ENCODE measurements at places on chromosomes 1 and 21.
A peak's percentile ranks its signal among the peaks of the same experiment; 100 is the strongest.

DNA sequence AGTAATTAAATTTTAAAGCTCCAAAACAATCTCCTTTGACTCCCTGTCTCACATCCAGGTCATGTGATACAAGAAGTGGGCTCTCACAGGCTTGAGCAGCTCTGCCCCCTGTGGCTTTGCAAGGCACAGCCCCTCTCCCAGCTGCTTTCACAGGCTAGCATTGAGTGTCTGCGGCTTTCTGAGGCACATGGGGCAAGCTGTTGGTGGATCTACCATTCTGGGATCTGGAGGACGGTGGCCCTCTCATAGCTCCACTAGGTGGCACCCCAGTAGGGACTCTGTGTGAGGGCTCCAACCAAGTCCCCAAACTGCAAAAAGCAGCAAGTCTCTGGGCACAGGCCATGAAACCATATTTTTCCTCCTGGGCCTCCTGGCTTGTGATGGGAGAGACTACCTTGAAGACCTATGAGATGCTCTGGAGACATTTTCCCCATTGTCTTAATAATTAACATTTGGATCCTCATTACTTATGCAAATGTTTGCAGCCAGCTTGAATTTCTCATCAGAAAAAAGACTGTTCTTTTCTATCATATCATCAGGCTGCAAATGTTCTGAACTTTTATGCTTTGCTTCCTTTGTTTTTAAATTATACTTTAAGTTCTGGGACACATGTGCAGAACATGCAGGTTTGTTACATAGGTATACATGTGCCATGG, 554.1 kb upstream of the OLFM3 start:
- no peak for DNase-seq

GRCh38 chr1:8661185-8662110, 156.0 kb downstream of the RERE start:
- DNase-seq, result no peak

- DNase-seq, result no peak
Measured at GRCh38 chr1:2431518-2431917, 19.2 kb upstream of the PEX10 start.

DNA sequence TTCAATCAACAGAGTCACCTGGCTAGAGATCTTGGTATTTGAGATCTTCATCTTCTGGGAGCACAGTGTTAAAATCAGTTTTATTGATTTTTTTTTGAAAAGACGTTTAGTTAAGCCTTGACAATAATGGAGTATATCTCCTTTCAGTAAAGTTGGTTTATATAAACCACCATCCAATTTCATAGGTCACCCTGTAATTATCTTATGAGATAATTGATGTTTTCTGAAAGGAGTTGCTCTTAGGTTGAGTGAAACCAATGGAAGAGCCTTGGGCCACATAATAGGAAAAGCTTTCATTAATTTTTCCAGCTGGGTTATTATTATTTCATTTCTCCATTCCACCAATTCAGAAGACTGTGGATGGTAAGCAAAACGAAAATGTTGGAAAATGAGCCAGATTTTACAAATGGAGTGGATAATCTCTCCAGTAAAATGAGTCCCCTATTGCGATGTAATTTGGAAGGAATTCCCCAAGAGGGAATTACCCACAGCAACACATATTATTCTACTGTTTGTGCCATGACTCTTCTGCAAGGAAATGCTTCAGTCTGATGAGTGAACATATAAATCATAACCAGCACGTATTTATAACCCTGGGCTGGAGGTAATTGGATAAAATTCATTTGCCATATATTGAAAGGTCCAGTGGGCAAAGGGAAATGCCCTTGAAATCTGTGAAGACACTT, 46.2 kb upstream of the TINAGL1 start:
- no peak for DNase-seq

DNA sequence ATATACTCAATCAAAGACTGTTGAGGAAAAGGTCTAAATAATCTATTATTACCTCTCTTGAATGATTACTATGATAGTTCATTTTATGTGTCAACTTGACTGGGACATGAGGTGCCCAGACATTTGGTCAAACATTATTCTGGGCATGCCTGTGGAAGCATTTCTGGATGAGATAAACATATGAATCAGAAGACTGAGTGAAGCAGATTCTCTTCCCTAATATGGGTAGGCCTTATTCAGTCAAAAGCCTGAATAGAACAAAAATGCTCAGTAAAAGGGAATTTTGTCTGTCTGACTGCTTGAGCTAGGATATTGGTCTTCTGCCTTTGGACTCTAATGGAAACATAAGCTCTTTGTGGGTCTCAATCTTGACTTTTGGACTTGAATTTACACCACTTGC, 73.3 kb upstream of the SOX13 start:
- DNase-seq, result no peak

DNA sequence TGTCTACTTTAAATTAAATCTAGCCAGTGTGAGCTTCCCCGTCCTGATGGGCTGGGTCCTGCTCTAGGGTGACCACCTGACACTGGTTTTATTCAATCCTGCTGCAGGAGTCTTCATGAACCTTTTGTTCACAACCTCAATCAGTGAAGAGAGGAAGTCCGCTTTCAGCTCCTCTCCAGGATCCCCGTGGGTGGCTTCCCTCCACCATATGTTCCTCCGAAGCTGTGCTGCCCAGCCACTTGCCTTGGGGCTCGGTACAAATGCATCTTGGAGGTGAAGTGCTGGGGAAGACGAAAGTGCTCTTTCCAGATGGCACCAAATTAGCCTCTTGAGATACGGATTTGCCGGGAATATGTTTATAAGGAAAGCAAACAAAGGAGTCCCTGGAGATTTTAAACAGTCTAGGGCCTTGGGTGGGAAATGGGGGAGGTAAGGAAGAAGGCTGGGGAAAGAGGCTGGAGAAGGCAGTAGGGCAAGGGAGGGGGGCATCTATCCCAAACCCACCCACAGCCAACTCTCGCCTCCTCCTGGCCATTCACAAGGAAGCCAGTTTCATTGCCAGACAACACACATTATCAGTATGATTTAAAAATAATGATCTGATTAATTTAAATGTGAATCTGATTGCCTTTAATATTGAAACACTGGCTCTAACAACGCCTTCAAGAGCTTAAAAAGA, 430.8 kb downstream of the DISC1 start:
- no peak for DNase-seq

DNA sequence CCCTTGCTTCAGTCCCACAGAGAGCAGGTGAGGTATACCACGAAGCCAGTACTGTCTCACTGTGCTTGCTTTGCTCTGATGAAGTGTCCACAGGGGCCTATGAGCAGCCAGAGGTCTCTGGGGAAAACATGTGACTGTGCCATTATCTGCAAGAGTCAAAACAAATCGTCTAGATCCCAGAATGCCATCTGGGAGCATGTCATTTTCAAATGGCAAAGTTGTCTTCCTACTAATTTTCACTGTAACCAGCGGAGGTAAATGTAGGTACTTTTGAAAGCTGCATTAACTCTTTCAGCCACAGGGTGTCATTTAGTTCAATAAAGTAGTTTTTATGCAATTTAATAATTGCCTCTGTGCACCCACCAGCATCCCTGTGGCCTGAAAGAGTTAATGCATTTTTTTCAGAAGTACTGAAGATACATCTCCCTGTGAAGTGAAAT, 173.6 kb upstream of the SGIP1 start:
- DNase-seq, result no peak

- no peak for DNase-seq
Measured at GRCh38 chr1:27928216-27928954, 6.4 kb upstream of the SMPDL3B start.

GRCh38 chr1:206050655-206051235, 2.2 kb upstream of the RHEX start:
- peak; percentile 46 for DNase-seq

DNA sequence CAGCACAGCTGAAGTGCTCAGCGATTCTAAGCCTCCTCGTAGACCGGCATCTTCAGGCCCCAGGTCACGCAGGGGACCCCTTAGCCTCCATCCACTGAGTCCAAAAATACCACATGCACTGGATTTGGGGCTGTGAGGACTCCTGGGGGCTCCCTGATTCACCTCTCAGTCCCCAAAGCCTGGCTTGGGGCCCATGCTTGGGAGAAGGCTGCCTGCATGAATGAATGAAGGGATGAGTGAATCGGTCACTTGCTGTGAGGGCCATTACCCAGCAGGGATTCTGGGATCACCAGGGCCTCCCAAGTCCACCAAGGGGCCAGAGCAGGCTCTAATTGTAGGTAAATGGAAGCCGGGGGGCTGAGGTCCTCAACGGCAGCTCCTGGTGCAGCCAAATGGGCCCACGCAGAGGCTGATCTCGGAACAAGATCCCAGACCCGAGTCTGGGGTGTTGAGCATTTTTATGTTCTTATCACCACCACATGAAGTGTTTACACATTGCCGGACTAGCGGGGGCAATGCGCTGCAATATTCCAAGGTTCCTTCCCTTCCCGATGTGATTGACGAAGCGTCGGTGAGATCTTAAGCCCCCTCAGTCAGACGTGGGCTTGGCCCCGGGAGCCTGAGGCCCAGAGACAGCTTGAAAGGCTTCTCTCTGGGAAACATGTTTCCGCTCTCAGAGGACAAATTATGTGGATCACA, 13.6 kb upstream of the ARHGEF16 start:
- DNase-seq, result no peak

GRCh38 chr1:12756768-12757413, 10.9 kb downstream of the CFAP107 start:
- DNase-seq, result no peak

DNA sequence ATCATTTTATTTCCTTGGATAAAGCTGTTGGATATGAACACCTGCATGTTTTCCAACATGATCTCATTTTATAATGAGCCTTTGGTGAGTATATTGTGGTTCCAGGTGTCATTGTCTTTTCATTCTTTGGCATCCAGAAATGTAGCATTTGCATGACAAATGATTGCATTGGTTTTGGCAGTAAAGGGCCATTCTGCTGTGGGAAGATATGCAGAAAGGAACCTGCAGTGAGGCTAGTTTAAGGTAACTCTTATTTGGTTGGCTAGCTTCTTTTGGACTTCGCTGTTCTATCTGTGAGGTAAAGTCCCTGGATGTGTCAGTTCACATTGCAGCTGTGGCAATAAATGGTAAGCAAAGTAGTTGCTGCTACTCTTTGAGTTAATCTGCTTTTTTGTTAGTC, 343.0 kb downstream of the AMY1C start:
- DNase-seq, result no peak

DNA sequence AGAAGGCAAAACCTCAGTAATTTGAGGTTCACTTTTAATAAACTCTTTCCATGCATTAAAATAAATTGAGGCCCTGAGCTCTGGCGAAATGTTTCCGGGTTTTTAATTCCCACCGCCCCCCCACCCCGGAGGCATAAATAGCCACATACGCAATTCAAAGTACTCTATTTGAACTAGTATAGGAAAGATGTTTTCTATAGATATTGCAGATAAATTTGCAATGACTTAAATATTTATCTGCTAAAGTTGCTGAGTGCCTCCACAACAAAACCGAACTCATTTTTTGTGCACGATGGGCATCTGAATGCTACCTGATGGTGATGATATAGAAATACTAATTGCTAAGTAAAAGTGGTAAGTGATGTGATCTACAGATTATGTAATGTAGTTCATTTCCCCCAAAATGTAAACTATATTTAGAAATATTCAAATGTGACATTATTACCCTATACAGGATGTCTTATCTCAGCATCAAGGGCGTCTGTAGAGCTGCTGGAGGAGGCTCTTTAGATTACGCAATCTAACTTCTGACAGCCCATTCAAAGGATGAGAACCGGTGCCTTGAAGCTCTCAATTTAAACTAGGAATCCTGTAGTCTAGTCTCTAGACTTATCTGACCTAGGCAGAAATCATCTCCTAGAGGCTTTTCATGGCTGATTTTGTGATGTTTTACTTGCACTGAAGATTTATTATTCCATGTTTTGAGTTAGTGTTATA, 8.5 kb downstream of the IRF2BP2 start:
- peak; percentile 77 for DNase-seq

DNA sequence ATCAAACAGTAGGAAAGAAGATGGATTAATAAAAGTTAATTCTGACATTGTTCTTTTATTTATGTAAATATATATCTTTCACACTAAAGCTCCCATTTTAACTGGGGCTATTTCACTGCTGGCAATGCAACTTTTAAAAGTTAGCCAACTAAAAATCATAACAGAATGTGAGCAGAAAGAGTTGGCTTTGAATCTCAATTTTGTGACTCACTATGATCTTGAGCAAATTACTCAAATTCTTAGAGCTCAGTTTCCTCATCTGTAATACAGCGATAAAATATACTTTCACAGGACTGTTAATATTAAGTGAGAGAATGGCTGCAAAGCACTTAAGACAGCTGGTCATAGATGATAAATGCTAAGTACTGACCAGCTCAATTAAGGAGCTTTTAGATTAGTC, 10.8 kb downstream of the EFCAB14 start:
- no peak for DNase-seq

- DNase-seq, result no peak
Measured at GRCh38 chr1:245946905-245947304, 560.2 kb downstream of the SMYD3 start.

GRCh38 chr1:221148660-221149059, 269.4 kb downstream of the HLX start:
- no peak for DNase-seq

DNA sequence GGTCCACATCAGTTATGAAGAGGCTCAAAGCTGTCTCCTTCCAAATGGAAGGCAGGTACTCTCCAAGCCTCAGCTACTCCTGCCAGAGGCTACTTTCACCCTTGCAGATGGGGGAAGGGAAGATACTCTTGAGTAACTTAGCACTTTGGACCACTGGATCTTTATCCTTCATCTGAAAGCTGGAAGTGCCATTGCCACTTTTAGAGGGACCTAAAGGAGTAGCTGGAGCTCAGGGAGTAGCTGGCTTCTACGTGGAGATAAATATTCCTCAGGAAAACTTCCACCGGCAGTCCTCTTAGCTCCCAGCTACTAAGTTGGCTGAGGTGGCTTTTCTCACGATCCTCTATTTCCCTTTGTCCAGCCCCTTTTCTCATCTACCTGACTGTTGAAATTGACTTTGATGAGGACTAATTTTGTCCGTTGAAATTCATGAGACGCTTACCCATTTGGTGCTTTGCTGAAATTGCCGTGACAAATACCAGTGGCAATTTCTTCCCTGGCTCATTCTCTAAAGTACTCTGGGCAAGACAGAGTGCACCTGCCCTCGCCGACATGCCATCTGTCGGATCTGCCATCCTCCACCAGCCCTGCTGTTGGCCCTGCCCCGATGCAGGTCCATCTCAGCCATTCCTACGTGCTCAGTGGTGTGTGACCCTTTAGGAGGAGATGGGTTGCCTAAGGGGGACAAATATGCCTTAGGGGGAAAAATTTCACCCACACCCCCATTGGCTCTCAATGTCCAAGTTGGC, 13.6 kb downstream of the IGSF21 start:
- DNase-seq, result no peak

- no peak for DNase-seq
Measured at GRCh38 chr1:210702506-210702905, 373.8 kb downstream of the HHAT start.

DNA sequence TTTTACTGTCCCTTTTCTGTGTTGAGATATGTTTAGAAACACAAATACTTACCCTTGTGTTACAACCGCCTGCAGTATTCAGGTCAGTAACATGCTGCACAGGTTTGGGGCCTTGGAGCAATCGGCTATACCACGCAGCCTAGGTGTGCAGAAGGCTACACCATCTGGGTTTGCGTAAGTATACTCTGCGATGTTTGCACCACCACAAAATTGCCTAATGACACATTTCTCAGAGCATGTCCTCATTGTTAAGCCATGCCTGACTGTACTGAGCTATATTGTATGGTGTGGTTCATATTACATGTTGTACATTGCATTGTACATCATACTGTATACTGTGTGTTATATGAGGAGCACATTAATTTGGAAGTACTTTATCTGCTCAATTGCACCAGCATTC, 247.4 kb downstream of the RHOU start:
- DNase-seq, result no peak

All from CD4-positive, alpha-beta T cell treated with Interleukin-10 for 1 hour (primary cell).